ENCODE measurements at places on chromosomes 7 and 10.

GRCh38 chr7:24882989-24883621, 96.9 kb downstream of the OSBPL3 start:
- DNase-seq, result no peak

DNA sequence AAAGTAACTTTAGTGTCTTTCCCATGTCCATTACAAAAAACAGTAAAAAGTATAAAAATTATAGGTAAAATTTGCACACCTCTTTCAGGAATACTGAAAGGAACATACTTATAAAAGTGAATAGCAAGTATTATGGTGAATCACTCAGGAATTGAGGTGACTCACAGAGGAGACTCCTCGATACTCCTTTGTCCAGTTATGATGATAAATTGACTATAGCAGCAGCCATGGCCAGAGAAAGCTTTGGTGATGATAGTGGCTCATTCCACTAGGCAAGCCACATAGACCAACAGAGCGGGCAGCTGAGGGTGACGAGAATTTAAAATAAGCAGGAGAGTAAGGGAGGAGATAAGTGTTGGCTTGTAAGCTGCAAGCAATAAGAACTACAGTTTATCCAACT, 1231.1 kb upstream of the CELF2 start:
- no peak for DNase-seq

DNA sequence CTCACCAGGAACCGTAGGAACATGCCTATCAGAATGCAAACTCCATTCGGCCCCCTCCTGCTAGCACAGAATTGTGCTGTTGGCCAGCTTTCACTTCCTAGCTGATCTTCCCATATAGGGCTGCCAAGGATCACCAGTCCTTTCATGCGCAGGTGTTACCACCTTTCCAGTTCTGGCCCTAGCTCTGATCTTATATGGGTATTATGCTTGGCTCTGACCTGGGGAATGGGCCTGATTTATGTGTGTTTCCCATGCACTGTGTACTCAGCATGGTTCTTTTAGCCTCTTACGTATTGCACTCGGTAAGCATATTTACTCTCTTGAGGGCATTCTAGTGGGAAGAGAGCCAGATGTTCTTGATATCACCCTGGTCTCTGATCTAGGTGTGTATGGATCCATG, 11.1 kb downstream of the SLC35G1 start:
- DNase-seq, result no peak

DNA sequence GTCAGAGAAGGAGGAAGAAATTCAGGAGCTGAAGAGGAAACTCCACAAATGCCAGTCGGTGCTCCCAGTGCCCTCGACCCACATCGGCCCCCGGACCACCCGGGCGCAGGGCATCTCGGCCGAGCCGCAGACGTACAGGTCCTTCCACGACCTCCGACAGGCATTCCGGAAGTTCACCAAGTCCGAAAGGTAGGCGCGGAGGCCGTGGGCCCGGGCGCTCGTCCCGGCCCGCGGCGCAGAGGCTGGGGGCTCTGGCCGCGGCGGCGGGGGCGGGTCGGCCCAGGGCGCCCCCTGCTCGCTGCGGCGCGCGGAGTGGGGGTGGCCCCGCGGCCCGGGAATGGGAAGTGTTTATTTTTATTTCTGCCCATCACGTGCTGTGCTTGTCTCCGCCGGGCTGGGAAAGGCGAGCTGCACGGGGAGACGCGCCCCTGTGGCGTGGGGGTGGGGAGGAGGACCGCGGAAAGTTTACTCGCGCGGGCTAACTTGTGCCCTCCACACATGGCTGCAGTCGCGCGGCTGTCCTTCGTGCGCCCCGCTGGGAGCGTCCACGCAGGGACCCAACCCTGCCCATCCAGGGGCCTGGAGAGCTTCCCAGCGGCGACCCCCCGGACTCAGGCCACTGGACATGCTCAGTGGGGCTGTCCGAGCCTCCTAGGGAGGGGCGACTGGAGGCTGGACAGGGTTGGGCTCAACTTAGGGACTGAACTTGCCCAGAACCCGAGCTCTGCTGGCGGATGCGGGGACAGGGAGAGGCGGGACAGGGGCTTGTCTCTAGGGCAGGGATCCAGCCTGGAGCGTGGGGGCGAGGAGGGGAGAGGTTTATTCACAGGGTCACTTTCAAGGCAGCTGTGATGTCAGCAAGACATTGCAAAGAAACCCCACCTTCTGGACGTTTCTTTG, 82.6 kb upstream of the PRKG1 start:
- no peak for DNase-seq

- no peak for DNase-seq
Measured at GRCh38 chr7:97218767-97219166, 101.3 kb downstream of the SDHAF3 start.

- DNase-seq, result no peak
Measured at GRCh38 chr10:27716521-27716920, 29.1 kb downstream of the MKX start.

GRCh38 chr7:80087771-80088170, 46.9 kb upstream of the GNAI1 start:
- DNase-seq, result no peak
